ENCODE measurements at places on chromosomes 13 and 19. TPM values are rescaled to one million over a fixed set of nuclear protein-coding genes. Genes with fewer than 3 reads are reported as not detected.

ZNF865 gene
- total RNA-seq = 10.1 TPM

DNA sequence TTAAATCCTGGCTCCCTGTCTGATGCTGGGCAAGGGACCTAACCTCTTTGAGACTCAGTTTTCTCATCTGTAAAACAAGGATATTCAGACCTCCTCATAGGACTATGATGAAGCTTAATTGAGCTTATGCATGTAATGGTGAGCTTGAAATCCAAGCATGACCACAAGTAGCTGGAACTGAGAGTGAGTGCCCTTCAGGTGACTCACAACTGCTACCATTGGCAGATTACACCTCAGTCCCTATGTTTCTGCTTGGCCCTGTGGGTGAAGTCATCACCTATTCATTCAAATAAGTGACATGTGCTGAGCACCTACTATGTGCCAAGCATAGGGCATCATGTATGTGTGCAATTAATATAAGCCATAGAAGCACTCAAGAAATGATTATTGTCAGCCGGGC lies 25.7 kb downstream of the NOVA2 start:
- no peak for DNase-seq

GRCh38 chr19:18287836-18288772 lies 6.7 kb upstream of the JUND start:
- DNase-seq = no peak

IFNL1 gene
- total RNA-seq = not detected

GRCh38 chr19:46361915-46362314 lies 15.0 kb downstream of the PPP5C start:
- DNase-seq = no peak

DNA sequence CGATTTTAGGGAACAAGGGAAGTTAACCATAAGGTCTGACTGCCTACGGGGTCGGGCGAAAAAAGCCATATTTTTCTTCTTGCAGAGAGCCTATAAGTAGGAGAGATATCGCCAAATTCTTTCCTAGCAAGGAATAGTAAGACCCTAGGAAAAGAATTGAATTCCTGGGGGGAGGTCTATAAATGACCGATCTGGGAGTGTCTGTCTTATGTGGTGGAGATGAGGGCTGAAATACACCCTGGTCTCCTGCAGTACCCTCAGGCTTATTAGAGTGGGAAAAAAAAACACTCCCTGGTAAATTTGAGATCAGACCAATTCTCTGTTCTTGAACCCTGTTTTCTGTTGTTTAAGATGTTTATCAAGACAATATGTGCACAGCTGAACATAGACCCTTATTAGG lies 447.5 kb upstream of the ATXN8OS start:
- no peak for DNase-seq

PSG11 gene
- total RNA-seq = not detected

- peak; percentile 34 for DNase-seq
Measured at GRCh38 chr13:34207334-34207733, 389.4 kb downstream of the RFC3 start.

AMH gene
- 7.5 TPM for total RNA-seq

DNA sequence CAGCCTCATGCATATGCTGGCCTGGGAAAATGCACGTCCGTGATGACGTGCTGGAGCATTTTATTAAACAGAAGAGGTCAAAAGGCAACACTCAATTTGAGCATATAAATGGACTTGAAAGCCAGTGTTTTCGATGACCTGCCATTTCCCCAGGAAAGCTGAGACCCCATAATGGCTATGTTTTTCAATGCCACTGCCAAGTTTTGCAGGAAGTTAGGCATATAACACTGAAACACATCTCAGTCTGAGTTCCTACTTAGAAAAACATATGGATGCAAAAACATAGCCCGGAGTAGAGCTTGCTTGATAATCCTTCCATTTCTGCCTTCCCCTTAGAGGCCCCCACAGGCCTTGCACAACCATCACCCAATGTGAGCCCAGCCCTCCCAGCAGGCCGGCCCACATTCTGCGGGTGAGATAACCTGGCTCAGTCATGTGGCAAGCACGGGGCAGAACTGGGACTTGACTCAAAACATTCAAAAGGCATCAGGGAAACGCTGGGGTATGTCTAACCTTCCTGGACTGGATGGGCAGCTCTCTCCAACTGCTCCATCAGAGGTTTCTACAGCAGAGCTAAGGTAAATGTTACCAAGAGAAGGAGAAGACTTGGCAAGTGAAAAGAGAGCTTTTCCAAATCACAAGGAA lies 24.9 kb downstream of the EPS15L1 start:
- DNase-seq = peak; percentile 99

- no peak for DNase-seq
Measured at GRCh38 chr19:57656346-57656745, 12.4 kb upstream of the ZSCAN4 start.

PRTN3 gene
- not detected for total RNA-seq

PRR19 gene
- 1.0 TPM for total RNA-seq

- DNase-seq = no peak
Measured at GRCh38 chr19:43798546-43799409, 3.5 kb downstream of the LYPD5 start.

DNA sequence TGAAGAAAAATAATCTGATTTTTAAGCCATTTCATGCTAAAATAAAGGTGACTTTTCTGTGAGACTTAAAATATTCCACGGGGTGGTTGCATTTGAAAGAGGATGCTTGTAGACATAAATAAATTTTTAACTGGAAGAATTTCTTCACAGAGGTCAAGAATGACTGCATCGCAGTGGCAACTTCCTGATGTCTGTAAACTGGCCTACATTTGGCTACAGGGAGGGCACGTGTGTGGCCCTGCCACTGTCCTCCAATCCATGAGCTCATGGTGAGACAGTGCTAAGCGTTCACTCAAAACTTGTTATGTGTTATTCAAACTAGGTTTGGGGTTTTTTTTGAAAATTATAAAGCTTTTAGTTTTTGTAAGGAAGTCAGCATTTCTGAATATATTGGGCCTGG lies 1089.3 kb downstream of the EFNB2 start:
- no peak for DNase-seq

DNA sequence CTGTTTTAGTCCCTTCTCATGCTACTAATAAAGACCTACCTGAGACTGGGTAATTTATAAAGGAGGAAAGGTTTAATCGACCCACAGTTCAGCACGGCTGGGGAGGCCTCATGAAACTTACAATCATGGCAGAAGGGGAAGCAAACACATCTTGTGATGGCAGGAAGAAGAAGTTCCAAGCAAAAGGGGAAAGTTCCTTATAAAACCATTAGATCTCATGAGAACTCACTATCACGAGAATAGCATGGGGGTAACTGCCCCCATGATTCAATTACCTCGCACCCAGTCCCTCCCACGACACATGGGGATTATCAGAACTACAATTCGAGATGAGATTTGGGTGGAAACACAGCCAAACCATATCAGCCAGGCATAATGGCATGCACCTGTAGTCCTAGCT lies 13.0 kb upstream of the STRN4 start:
- no peak for DNase-seq

All from endothelial cell of umbilical vein (primary cell).